Activated CD4-positive, alpha-beta T cell treated with anti-CD3 and anti-CD28 coated beads, Interleukin-2, amount 50 U/mL, for 24 hours (primary cell): ENCODE measurements at places on chromosomes 6 and 20.

GRCh38 chr6:157669747-157670216 is 153.3 kb upstream of the SNX9 start:
- no peak for DNase-seq

DNA sequence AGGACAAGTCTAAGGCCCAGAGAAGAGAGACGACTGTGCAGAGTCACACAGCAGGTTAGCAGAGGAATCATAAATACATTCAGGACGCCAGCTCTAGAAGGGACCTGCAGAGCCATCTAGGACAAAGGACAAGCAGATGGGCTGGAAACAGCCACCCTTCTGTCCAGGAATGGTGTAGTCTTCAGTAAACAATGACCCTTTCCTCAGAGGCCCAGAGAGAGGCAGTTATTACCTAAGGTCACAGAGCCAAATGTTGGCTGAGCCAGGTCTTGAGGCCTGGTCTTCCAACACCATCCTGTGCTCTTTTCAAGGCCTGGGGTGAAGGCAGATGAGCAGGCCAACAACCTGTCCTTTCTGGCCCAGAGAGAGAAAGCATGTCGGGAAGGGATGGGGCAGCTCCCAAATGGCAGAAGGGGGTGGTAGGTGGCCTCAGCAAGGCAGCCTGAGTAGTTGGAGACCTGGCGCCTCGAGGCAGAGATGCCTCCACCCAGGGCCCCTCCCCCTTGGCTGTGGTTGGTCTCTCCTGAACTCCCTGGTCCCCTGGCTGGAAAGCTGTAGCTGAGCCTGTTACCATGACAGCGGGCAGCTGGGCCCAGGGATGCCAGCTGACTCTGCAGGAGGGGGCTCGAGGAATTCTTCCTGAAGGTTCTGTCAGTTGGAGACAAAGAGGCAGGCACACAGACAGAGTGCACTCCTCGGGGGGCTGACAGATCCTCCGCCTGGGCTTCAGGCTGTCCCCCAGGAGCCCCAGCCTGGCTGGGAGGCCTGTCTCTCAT is 24.8 kb downstream of the EPB41L1 start:
- no peak for DNase-seq

- no peak for DNase-seq
Observed at GRCh38 chr20:39849664-39850063, 839.4 kb downstream of the MAFB start.

DNA sequence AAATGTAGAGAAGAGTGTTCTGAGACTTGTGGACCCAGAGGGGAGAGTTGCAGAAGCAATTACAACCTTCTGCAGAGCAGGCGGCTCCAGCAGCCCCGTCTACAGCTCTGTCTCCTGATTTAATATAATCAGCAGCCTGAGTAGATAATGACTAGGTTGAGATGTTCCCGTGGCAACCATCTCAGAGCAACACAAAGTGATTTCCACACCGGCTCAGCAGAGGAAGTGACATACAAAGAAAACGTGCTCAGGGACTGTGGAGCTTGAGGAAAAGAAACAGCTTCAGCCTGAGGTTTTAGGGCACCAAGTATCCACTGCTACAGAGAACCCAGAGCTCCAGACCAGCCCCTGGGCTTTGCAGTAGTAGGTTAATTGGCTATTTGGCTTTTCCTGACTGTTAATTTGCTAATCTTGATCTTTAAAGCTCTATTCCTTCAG is 136.4 kb downstream of the MTFR2 start:
- DNase-seq, result no peak

DNA sequence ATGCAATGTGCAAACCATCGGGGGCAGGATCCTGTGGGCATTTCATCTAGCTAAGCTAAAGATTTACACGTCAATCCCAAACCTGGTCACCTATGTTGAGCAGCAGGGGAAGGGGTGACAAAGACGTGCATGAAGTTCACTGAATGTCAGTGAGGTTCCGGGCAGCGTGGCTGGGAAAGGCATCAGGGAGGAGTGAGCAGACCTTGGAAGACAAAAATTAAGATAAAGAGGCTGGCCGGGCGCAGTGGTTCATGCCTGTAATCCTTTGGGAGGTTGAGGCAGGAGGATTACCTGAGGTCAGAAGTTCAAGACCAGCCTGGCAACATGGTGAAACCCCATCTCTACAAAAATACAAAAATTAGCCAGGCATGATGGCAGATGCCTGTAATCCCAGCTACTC is 126.1 kb downstream of the PREX1 start:
- no peak for DNase-seq
